Natural killer cell treated with Interleukin-12 subunit alpha and Interleukin-12 subunit beta and Interleukin-15 and Interleukin-18, amount 100 ng/mL, for 72 hours (primary cell): ENCODE measurements at places on chromosomes 7 and 10. TPM values are rescaled to one million over a fixed set of nuclear protein-coding genes. Genes with fewer than 3 reads are reported as not detected.

DNA sequence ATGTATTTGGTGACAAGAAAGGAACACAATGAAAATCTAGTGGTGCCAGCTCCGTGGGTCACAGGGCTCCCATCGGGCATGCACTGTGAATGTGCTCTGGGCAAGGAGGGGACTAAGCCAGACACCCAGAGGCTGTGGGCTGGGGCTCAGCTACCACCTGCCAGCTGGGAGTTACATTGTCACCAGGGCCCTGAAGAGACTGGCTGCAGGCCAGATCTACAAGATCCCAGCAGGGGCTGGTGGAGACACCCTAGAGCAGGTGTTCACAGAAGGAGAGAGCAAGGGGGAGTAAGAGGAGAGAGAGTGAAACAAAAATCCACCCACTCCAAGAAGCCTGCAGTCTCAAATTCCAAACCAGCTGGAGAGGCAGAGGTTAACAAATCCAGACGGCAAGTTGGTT lies 116.6 kb upstream of the ADCY1 start:
- no peak overlapping the region for H3K4me3 ChIP-seq
- H3K27ac ChIP-seq, result no peak overlapping the region
- no peak for DNase-seq
- no peaks in the 10 kb centered on the region for H3K36me3 ChIP-seq
- H3K4me1 ChIP-seq, result no peaks in the 10 kb centered on the region

DNA sequence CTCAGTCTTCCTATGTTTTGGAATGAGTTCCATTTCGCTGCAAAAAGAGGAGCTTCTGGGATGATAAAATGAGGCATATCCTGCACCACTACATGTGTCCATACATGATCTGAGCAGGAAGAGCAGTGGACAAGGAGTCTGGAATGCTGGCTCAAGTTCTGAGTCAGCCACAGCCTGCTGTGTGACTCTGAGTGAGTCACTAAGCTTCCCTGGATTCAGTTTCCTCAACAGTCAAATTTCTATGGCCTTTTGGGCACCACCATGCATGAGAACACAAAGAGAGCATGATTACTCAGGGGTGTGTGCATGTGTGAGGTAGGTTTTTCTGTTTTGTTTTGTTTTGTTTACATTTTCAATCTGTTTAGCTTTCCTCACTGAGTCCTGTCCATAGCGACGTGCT lies 254.6 kb downstream of the ANKRD30A start:
- H3K27ac ChIP-seq, result no peak overlapping the region
- H3K4me3 ChIP-seq, result no peak overlapping the region
- no peaks in the 10 kb centered on the region for H3K27me3 ChIP-seq
- no peak for DNase-seq

- H3K4me3 ChIP-seq, result no peak overlapping the region
- H3K4me1 ChIP-seq, result no peaks in the 10 kb centered on the region
- H3K27me3 ChIP-seq, result no peaks in the 10 kb centered on the region
- H3K36me3 ChIP-seq, result no peaks in the 10 kb centered on the region
Measured at GRCh38 chr10:52879091-52879807, 106.7 kb upstream of the MBL2 start.

GRCh38 chr7:138892812-138893211 lies 88.4 kb downstream of the KIAA1549 start:
- no peak overlapping the region for H3K27ac ChIP-seq
- no peaks in the 10 kb centered on the region for H3K4me1 ChIP-seq
- no peaks in the 10 kb centered on the region for H3K36me3 ChIP-seq
- no peak for DNase-seq
- H3K27me3 ChIP-seq, result peaks cover 14% of the 10 kb centered on the region
- no peak overlapping the region for H3K4me3 ChIP-seq

- no peak overlapping the region for H3K4me3 ChIP-seq
- no peaks in the 10 kb centered on the region for H3K36me3 ChIP-seq
- no peaks in the 10 kb centered on the region for H3K27me3 ChIP-seq
- no peak for DNase-seq
Measured at GRCh38 chr10:21750424-21750823, 216.4 kb downstream of the MLLT10 start.

GRCh38 chr7:140402178-140402835 lies 1.6 kb upstream of the RAB19 start:
- H3K27me3 ChIP-seq, result no peaks in the 10 kb centered on the region
- H3K4me3 ChIP-seq, result no peak overlapping the region
- H3K27ac ChIP-seq, result peak overlapping the region; percentile 65
- H3K4me1 ChIP-seq, result peaks cover 25% of the 10 kb centered on the region
- no peak for DNase-seq

GRCh38 chr10:104925232-104925851 lies 284.3 kb downstream of the SORCS3 start:
- no peaks in the 10 kb centered on the region for H3K4me1 ChIP-seq
- DNase-seq, result no peak
- H3K27ac ChIP-seq, result no peak overlapping the region
- H3K4me3 ChIP-seq, result no peak overlapping the region

DNA sequence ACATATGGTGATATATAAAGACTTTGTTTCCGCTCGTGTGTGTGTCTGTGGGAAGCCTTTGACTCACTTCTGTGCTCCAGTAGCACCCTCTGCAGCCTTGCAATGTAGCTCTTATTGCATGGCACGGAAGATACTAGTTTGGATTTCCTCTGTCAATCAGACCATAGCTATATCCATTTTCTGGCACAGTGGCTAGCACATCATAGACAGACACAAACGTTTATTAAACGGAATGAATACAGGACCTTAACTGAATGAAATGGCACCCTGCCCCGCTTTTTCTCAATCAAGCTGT lies 124.0 kb upstream of the PTPN20 start:
- no peaks in the 10 kb centered on the region for H3K27me3 ChIP-seq
- no peak for DNase-seq
- peak overlapping the region; percentile 81 for H3K27ac ChIP-seq
- peak overlapping the region; percentile 92 for H3K4me3 ChIP-seq
- H3K4me1 ChIP-seq, result peaks cover 7% of the 10 kb centered on the region

- no peaks in the 10 kb centered on the region for H3K27me3 ChIP-seq
- DNase-seq, result no peak
- H3K4me1 ChIP-seq, result peaks cover 23% of the 10 kb centered on the region
- H3K36me3 ChIP-seq, result peaks cover 9% of the 10 kb centered on the region
- H3K4me3 ChIP-seq, result no peak overlapping the region
- H3K27ac ChIP-seq, result no peak overlapping the region
Measured at GRCh38 chr7:141713890-141714289, 5.7 kb downstream of the WEE2 start.

GRCh38 chr10:18142151-18142550 lies 1.9 kb downstream of the CACNB2 start:
- H3K27me3 ChIP-seq, result peaks cover 25% of the 10 kb centered on the region
- no peak overlapping the region for H3K4me3 ChIP-seq
- H3K27ac ChIP-seq, result no peak overlapping the region
- DNase-seq, result no peak
- no peaks in the 10 kb centered on the region for H3K36me3 ChIP-seq

DNA sequence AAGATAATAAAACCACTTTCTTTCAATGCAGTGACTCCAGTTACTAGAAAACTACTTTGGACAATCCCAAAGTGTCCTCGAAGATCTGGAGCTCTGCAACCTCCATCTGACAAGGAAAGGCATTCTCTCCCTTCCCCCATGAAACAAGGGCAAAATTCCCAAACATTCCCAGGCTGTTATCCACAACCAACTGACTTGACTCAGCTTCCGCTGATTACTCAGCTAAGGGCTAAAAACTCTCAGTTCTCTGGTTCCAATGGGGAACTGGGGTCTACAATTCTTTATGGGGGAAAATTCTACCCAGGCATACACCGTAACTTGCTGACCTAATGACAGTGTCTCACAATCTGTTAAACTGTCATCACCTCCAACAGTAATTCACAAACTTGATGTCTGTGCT lies 48.4 kb downstream of the SFMBT2 start:
- H3K36me3 ChIP-seq, result peaks cover 59% of the 10 kb centered on the region
- H3K4me3 ChIP-seq, result no peak overlapping the region
- H3K4me1 ChIP-seq, result peaks cover 47% of the 10 kb centered on the region
- no peaks in the 10 kb centered on the region for H3K27me3 ChIP-seq
- DNase-seq, result no peak

DNA sequence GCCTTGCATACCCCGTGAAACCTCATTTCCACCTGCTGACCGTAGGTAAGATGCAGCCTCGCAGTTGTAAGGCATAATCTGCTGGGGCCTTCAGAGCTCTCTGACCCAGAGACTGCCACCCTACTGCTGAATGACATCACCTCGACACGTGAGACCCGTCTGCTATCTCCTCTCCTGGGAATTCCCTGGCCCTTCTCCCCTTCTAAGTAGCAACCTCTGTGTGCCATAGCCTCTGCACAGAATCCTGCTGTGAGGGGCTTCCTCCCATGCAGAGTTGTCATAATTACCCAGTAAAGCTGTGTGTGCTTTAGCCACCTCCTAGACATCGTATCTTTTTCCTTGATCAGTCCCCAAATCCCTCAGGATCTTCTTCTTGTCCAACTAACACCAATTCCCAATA lies 106.7 kb downstream of the CACNB2 start:
- peaks cover 7% of the 10 kb centered on the region for H3K27me3 ChIP-seq
- H3K4me1 ChIP-seq, result no peaks in the 10 kb centered on the region
- no peak overlapping the region for H3K4me3 ChIP-seq
- H3K36me3 ChIP-seq, result no peaks in the 10 kb centered on the region

- DNase-seq, result no peak
- no peak overlapping the region for H3K4me3 ChIP-seq
- H3K4me1 ChIP-seq, result peaks cover 59% of the 10 kb centered on the region
- no peaks in the 10 kb centered on the region for H3K27me3 ChIP-seq
- peaks cover 18% of the 10 kb centered on the region for H3K36me3 ChIP-seq
Measured at GRCh38 chr10:50545846-50546245, 77.9 kb downstream of the SGMS1 start.

DNA sequence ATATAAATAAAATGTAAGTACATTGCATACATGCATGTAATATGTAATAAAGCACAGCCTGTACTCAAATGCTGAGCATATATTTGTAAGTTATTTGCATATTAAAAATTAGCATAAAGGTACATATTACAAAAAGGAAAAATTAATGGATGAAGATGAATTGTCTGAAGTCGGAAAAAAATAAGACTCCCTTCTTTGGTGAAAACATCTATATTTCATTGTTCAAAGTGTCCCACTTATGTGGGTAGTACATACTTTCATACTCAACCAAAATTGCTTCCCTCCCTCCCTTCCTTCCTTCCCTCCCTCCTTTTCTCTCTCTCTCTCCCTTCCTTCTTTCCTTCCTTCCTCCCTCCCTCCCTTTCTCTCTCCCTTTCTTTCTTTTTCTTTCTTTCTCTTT lies 498.1 kb downstream of the MAGI2 start:
- peaks cover 5% of the 10 kb centered on the region for H3K36me3 ChIP-seq
- H3K27me3 ChIP-seq, result no peaks in the 10 kb centered on the region
- no peak overlapping the region for H3K27ac ChIP-seq
- H3K4me1 ChIP-seq, result no peaks in the 10 kb centered on the region
- H3K4me3 ChIP-seq, result no peak overlapping the region

INA gene
- not detected for total RNA-seq

CYP26A1 gene
- not detected for total RNA-seq

SPDYE6 gene
- not detected for total RNA-seq

KIAA1217 gene
- total RNA-seq, result 1.0 TPM

TMEM225B gene
- 0.78 TPM for total RNA-seq

UNCX gene
- total RNA-seq, result not detected

CCDC3 gene
- total RNA-seq, result 0.45 TPM

PCGF5 gene
- total RNA-seq, result 40.8 TPM
